ENCODE measurements at places on chromosomes 5 and 9.

DNA sequence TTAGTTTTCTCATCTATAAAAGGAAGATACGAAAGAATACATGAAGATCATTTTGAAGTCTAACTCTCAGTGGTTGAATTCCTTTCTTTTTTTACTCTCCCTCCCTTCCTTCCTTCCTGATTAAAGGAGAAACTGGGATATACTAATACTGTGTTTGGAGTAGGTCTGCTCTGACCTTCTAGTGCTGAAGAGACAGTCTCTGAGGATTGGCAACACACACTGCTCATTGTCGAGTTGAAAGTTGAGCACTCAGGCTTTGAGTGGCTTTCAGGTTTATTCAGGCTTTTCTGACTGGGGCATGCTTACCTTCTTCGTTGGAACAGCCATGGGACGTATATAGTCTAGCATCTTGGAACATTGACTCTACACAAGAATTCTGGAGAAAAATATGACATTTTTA lies 86.9 kb upstream of the RPS23 start:
- no peak for DNase-seq

GRCh38 chr9:83061990-83062650 lies 822 bp downstream of the RASEF start:
- DNase-seq, result no peak

- DNase-seq, result no peak
Measured at GRCh38 chr5:143561219-143561618, 157.7 kb upstream of the NR3C1 start.

GRCh38 chr9:20610591-20610990 lies 11.7 kb downstream of the MLLT3 start:
- DNase-seq, result no peak

GRCh38 chr9:119736491-119737454 lies 367.5 kb upstream of the BRINP1 start:
- DNase-seq, result no peak

DNA sequence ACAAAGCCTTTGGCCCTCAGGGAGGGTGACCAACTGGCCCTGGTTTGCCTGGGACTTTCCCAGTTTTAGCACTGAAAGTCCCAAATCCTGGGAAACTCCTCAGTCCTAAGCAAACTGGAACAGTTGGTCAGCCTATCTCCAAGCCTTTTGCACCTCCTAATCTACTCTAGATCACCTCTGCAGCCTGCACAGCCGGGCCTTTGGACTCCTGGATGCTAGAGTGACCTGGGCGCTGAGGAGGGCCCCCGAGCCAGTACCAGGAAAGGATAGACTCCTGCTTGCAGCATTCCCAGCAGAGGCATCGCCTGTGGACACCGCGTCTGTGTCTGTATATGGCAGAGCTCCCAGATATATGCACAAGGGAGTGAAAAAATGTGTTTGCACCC lies 15.1 kb downstream of the IRF1 start:
- DNase-seq, result no peak

DNA sequence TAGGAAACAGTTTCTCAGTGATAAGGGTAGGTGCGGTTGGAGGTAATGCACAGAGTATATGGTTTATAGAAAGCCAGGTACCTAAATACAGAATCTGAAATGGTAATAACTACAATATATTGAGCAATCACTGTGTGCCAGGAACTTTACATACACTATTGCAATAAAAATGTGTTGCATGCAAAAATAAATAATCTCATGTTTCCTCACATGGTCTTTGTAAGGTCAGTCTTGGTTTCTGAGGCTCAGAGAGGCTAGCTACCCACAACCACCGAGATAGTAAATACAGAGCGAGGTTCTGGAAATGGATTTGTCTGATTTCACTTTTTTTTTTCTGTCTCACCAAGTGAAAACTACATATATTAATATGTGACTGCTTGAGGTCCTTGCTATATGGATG lies 128.9 kb downstream of the CAMK4 start:
- no peak for DNase-seq

DNA sequence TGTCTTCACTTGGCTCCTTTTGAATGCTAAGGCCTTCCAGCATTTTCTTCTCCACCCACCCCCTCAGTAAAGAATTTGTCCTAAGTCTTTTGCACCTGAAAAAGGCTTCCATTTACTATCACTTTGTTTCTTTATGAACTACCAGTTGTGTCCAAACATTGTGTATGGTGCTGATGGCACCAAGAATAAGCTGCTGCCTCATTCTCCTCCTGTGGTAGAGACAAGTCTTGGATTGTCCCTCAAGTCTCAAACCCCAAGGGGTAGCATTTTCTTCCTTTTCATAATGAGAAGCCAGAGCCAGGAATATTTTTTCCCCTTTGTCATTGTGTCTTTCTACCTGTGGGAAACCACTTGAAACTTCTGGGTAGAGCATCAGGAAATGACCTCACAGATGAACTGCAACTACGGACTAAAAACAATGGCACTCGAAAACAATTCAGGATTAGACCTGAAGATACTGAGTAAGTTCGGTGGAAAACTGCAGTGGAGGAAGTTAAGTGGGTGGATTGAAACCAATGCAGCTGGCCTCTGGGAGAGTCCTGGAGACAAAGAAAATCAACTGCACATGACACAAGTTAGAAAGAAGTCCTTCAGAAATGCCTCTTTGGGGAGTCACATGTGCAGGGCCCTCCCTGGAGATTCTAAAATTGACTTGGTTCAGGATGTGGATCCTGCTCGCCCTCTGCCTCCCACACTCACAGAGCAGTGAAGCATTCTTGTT lies 80.5 kb downstream of the SH3RF2 start:
- no peak for DNase-seq

DNA sequence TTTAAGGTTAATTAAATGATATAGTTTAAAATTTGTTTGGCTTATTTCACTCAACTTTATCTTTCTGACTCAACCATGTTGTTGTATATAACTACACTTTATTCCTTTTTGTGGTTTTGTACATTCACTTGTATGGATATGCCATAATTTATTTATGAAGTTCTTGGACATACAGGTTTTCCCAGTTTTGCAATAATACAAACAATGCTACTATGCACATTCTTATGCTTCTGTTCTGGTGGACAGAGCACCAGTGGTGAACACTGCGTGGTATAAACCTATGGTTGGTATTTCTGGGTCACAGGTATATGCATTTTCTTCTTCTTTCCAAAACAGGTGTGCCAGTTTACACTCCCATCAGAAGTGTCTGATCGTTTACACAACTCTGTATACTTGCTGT lies 35.7 kb upstream of the TRIM14 start:
- DNase-seq, result no peak

DNA sequence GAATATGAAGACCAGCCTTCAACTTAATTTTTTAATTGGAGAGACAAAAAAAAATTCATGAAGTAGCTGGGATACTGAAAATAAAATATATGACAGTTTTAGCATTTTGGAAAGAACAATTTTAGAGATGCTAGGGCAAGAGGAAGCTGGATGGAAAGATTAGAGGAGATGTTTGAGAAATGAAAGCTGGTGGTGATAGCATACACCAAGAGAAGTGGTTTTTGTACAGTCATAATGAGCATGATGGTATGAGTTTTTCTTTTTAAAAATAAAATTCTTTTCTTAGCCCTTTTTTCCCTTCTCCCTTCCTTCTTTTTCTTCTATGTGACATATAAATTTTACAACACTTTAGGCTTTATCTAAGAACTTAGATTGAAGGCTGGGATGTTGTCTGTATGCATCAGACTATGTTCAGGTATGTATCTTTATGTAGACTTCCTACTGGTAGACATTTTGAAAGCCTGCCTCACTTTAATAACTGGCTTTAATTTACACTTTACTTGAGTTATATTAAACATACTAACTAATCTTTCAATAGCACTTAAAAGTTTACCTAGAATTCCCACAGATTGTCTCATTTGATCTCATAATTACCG lies 522.5 kb downstream of the TLE4 start:
- DNase-seq, result no peak

- no peak for DNase-seq
Measured at GRCh38 chr9:83270116-83270515, 207.2 kb upstream of the RASEF start.

DNA sequence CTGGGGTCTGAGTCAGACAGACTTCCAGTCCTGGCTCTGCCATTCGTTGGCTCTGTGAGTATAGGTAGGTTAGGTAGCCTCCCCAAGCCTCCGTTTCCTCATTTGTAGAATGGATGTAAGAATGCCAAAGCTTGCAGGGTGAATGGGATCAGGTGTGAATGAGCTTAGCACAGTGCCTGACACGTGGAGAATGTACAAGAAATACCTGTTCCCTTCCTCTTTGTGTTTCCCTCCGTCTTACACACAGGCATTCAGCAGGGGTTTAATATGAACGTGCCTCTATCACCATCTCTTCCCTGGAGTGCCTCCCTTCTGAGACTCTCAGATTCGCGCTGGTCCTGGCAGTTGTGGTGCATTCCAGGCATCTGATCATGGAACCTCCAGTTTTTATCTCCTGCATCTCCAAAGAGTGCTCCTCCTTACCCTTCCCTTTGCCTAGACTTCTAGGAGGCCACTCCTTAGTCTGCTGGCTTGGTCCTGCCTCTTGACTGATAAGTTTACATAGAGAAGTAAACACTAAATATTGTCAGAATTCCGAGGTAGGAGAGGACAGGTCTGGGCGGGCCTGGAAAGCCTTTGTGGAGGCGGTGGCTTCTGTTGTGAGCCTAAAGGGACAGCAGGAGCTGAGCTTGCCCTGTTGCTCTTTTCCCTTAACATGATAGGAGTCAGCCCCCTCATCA lies 199.4 kb downstream of the AOPEP start:
- no peak for DNase-seq

GRCh38 chr5:76393035-76393680 lies 9.9 kb upstream of the IQGAP2 start:
- no peak for DNase-seq

GRCh38 chr5:123527190-123527589 lies 15.2 kb downstream of the CSNK1G3 start:
- DNase-seq, result no peak

DNA sequence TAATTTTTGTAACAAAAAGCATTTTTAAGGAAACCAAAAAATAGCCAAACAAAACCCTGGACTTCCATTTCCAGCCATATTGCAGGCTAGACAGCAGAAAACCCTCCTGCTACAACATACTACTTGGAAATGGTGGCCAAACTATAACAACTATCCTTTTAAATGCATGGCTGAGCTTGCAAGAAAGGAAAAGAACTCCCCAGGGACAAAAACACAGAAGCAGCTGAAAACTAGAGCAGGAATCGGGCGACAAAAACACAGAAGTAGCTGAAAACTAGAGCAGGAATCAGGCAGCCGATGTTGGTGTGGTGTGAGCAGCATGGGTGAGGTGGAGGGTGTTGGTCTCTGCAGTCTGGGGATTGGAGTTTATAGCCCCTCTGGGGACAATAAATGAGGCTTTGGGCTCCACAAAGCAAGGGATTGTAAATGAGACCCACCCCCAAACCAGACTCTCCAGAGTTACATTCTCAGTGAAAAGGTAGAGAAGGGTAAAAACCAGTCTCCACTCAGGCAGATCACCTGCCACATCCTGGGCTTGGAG lies 95.2 kb downstream of the C9orf50 start:
- DNase-seq, result no peak

- no peak for DNase-seq
Measured at GRCh38 chr9:132590037-132590317, 7.6 kb downstream of the BARHL1 start.

DNA sequence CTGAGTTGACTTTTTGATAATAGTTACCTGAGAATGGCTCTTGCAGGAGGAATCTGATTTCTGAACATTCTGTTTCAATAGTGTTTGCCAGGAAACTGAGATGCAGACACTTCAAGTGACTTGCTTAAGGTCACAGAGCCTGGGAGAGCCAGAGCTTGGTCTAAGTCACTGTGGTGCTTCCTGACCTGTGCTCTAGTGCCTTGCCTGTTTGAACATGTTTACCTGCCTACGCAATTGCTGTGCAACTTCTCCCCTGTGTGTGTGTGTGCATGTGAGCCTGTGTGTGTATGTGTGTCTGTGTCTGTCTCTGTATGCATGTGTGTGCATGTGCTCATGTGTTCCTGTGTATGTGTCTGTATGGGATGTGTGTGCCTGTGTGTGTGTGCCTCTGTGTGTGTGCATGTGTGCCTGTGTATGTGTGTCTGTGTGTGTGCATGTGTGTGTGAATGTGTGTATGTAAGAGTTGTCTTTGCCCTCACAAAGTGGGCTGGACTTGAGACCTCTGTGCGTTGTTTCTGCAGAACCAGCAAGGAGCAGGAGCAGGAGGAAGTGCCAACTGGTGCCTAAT lies 185.8 kb downstream of the GADD45G start:
- DNase-seq, result no peak

DNA sequence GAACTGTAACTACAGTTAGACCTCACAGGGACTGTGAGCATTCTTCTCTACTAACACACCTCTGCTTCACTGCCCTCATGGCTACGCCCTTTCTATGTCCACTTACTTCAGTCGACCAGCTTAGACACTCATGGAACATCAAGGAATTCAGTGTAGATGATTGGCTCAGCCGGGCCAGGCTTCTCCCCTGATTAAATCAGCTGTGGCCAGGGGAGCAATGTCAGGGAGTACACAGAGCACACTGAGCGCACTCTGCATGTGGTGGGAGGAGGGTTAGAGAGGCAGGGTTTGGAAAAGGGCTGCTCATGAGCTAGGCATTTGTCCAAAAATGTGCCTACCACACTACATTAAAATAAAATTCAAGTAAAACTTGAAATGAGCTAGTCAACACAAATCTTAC lies 400.5 kb downstream of the ARRDC3 start:
- no peak for DNase-seq

DNA sequence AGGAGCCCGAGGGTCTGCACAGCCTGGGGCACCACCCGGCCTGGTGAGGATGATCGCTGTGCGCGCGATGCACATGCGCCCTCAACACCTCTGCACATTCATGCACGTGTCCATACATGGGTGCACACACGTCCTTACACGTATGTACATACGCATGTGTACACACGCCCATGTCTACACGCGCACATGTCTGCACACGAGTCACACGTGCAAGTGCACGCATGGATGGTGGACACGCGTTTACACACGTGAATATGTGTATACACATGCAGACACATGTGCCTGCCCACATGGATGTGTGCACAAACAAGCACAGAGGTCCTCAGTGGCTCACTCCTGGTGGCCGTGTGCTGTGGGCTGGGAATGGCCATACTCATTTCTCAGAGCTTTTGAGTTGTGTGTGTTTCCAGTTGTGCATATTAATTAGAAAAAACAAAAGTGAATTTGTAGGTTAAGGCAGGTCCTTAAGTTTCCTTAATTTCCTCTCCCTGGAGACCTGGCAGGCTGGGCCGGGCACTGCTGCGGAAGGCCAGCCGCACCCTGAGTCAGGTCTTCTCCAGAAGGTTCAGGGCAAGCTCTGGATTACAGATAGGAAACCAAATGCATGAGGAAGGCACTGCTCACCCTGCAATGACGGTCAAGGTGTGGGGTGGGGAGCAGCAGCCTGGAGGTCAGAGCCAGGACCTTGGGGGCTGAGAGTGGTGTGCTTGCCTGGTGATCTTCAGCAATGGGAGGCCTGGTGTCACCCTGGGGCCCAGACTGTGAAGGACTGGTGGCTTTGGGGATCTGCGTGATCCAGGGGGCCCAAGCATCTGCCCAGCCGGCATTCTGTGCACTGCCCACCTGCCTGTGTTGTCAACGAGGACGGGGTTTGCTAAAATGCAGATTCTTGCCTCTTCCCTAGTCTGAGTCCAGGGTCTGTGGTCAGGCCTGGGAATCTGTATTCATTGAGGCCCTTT lies 1.3 kb upstream of the RNU6ATAC start:
- DNase-seq, result no peak

GRCh38 chr9:78613006-78613405 lies 316.1 kb downstream of the PSAT1 start:
- DNase-seq, result no peak

- no peak for DNase-seq
Measured at GRCh38 chr5:158320178-158320674, 461.3 kb upstream of the CLINT1 start.

Data from amniotic stem cell (primary cell).